ENCODE measurements at places on chromosomes 7 and 10.

- DNase-seq = no peak
These were observed 18.9 kb upstream of the MACC1 start for GRCh38 chr7:20236043-20236442.

- no peak for DNase-seq
These were observed 560.5 kb upstream of the GALNT17 start for GRCh38 chr7:70571403-70571934.

DNA sequence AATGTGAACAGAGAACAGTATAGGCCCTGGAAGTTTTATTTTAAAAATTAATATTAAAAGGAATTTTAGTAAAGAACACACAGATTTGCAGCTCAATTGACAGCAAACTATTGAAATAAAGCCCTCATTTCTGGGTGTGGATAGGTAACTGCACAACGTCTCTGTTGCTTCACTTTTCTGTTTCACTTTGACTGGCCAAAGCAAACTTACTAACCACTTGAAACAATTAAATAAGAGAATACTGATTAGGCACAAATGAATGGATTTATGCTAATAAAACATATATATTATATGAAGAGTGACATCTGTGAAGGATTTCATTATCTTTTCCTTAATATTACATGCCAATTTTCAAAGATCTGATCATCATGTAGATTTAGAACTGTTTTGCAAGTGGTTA lies 11.9 kb downstream of the ZNF804B start:
- no peak for DNase-seq

DNA sequence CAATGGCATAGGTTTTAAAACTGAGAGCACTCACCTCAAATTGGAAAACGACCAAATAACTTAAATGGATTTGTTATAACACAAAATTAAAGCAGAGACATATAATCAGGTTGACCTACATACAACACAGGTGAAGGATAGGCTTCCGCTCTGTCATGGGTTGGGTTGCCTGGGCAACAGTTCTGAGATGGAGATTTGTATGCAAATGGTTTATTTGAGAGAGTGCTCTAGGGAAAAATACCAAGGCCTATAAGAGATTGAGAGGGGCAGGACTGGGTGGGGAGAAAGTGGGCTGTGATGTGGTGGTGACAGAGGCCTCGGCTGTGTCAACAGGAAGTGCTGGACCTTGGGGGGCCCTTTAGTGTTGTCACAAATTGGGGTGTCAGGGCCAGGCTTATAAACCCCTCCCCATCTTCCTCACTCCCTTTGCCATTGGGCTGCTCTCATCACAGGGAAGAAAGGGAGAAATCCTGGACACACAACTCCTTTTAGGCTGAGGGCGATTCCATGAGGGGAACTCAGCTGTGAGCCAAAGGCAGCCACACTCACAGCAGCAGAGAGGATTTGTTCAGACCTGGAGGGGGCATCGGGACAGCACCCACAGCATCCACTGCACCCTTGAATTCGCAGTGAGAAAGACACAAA lies 105.4 kb upstream of the LYZL1 start:
- no peak for DNase-seq

DNA sequence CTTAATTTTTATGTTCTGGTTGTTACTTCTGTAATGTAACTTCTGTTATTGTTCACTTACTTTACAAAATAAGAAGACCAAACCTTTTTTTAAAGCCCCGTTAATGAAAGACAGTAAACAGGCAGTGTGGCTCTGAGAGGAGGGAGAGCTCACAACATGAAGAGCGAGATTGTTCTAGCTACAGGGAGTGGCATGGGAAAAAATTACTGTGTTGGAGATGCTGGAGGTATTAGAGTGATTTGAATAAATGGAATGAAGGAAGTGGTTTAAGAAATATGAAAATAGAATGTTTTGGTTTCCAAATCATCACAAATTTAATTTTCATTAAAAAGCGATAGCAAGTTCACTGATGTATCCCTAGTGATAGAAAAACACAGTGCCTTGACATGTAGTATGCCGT lies 31.8 kb downstream of the REEP3 start:
- no peak for DNase-seq

- no peak for DNase-seq
These were observed 354.2 kb downstream of the CXCL12 start for GRCh38 chr10:44030738-44031137.

DNA sequence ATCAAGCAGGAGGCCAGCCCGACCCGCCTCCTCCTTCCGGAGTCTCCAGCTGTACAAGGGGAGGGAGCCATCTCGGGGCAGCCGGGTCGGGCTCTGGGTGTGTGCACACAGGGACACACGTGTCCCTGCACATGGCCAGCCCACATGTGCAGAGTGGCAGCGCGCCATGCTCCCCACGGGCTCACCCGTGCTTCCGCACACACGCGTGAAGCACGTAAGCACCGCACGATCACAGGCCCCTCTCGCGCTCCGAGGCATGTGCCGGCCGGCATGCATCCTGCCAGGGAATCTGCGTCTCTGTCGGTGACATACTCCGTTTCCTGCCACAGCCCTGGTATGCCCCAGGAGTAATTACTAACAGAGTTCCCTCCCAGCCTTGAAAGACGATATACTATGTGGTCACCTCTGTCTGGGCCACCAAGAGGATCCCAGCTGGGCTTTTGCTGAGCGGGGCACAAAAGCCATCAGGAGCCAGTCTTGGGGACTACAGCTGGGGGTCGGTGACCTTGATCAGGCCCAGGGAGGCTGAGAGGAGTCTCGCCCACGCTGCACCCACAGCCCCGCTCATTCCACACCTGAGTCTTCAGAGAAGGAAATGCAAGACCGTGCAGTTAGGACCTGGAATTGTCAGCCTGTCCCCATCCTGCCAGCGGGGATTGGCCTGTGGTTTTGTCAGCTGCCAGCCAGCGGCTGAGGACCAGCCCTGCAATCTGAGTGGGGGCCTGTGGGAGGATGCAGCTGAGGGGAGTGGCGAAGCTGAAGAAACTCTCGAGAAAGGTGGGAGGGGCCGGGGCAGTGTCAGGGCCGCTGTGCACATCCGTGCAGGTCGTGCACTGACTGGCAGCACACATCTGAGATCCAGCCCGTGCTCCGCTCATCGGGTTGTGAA lies 11.0 kb upstream of the LFNG start:
- no peak for DNase-seq

DNA sequence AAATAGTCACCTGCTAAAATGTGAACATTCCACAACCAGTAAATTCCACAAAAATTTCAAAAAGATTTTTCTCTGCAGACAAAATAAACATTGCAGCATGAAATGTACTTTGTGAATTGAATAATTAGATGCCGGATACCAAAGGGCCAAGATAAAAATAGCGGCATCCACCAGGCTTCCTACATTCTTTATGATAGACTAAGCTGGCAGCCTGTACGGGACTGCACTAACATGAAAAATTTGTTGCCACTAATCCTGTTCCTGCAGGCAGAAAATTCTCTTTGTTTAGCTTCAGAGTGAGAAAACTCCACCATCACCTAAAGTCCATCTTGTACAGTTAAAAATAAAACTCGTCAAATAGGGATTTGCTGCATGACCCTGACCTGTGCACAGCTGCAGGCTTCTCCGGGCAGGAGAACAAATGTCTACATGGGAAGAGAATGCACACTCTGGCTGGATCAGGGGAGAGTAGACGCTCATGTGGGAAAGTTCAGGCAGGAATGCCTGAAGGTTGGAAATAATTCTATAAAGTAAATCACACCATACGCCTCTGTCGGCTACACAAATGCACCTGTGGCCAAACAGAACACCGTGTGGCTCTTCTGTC lies 15.6 kb upstream of the ADO start:
- no peak for DNase-seq

- no peak for DNase-seq
These were observed 6.4 kb upstream of the GPR22 start for GRCh38 chr7:107463139-107464078.

DNA sequence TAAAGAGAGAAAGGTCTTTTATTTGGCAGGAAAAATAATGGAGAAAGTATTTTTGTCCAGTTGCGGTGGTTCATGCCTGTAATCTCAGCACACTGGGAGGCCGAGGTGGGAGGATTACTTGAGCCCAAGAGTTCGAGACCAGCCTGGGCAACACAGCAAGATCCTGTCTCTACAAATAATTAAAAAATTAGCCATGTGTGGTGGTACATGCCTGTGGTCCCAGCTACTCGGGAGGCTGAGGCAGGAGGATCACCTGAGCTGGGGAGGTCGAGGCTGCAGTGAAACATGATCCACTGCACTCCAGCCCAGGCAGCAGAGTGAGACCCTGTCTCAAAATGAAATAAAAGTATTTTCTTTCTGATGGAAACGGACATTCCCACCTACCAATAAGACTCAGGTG lies 77.8 kb upstream of the MKRN1 start:
- no peak for DNase-seq

All from stimulated activated CD8-positive, alpha-beta memory T cell treated with anti-CD3 and anti-CD28 coated beads, Interleukin-15, amount 100 ng/mL, for 48 hours (primary cell).